ENCODE measurements at places on chromosomes 5 and 9. TPM values are rescaled to one million over a fixed set of nuclear protein-coding genes. Genes with fewer than 3 reads are reported as not detected.

The NCBP1 gene
- total RNA-seq: 26.8 TPM

The MEIKIN gene
- total RNA-seq: not detected

The MAP1B gene
- total RNA-seq: 66.8 TPM

The PCDHGA7 gene
- 1.0 TPM for total RNA-seq

The TAF11L3 gene
- not detected for total RNA-seq

The GPR21 gene
- 2.9 TPM for total RNA-seq

The CAMK2A gene
- 0.33 TPM for total RNA-seq

The BTNL9 gene
- not detected for total RNA-seq

The PRELID1 gene
- 156 TPM for total RNA-seq

The GABRA1 gene
- not detected for total RNA-seq

The F2R gene
- 96.7 TPM for total RNA-seq

The GABRB2 gene
- not detected for total RNA-seq

The PPP2R2B gene
- total RNA-seq: 1.3 TPM

The KLHL9 gene
- 39.8 TPM for total RNA-seq

The MCTP1 gene
- total RNA-seq: 18.5 TPM

The PCDHB3 gene
- total RNA-seq: not detected

The FOXD4L3 gene
- not detected for total RNA-seq

The DBH gene
- total RNA-seq: not detected

The PRDM9 gene
- not detected for total RNA-seq

The ADAMTS19 gene
- total RNA-seq: under 0.01 TPM

All from melanocyte of skin (primary cell).